Heart left ventricle (tissue), 16 donors: ENCODE measurements at places on chromosomes 13 and 19.

GRCh38 chr13:80340651-80341100 is 250 bp downstream of the SPRY2 start:
- DNase-seq = no peak

GRCh38 chr19:38061294-38061693 is 154.3 kb downstream of the SIPA1L3 start:
- no peak for DNase-seq

- DNase-seq = peak; percentile 27
These were observed 26.8 kb downstream of the RASA3 start for GRCh38 chr13:114105521-114106225.

GRCh38 chr13:30849611-30850010 is 56.5 kb upstream of the MEDAG start:
- no peak for DNase-seq

DNA sequence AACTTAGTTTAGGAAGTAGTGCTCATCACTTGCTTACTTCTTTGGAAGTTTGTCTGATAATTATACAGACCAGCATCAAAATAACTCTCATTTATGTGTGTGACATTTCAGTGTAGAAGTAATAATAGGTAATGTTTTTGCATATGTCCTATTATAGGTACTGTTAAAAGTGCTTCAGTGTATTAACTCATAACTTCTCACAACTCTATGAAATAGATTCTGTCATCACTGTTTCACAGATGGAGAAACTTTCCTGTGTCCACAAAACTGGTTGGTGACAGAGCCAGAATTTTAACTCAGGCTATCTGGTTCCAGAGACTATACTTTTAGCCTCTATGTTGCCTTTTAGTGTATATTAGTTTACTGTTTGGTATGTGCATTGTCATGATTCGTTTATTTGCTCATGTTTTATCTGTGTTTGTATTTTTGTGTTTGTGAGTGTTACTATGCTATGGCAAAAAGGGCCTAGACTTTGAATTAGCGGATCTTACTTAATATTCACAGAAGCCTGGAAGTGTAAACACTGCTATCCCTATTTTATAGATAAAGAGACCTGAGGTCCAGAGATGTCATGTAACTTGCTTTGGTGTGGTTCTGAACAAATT is 12.7 kb downstream of the LPAR6 start:
- DNase-seq = no peak

GRCh38 chr13:95647321-95647720 is 2.8 kb upstream of the DZIP1 start:
- no peak for DNase-seq

- DNase-seq = no peak
These were observed 93.1 kb downstream of the STOML3 start for GRCh38 chr13:38897521-38897920.
